ENCODE measurements at places on chromosomes 3 and 15.
A peak's percentile ranks its signal among the peaks of the same experiment; 100 is the strongest.

DNA sequence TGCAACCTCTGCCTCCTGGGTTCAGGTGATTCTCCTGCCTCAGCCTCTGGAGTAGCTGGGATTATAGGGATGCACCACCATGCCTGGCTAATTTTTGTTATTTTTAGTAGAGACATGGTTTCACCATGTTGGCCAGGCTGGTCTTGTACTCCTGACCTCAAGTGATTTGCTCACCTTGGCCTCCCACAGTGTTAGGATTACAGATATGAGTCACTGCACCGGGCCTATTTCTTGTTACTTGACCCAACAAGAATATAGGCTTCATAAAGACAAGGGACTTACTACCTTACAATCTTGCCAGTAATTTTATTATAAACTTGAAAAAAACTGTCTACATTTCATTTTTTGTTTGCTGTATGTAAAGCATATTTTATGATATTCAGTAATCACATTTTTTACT lies 21.4 kb upstream of the ZBTB47 start:
- no peak for DNase-seq

DNA sequence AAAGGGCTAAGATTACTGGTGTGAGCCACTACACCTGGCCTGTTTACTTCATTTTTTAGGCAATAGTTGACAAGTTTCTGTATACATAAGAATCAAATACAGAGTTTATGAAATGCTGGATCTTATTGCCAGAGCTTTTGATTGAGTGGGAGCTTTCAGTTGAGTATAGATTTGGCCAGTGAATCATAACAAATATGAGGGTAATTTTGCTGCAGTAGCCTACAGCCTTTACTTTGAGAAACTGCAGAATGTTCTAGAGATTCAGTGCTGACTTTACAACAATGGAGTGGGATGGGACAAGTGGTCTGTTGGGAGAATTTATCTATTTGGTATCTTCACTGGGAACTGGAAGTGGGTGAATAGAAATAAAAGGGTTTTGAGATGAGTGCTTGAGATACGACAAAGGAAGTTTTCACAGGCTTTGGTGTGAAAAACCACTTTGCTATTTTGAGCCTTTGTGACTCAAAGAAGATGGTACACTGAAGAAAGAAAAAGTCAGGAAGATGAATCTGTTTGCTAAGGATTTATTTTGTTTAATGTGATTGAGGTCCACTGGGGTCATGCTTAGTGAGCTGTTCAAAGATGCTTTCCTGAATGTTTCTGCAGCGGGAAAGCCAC lies 227.8 kb downstream of the UBE2E2 start:
- no peak for DNase-seq

DNA sequence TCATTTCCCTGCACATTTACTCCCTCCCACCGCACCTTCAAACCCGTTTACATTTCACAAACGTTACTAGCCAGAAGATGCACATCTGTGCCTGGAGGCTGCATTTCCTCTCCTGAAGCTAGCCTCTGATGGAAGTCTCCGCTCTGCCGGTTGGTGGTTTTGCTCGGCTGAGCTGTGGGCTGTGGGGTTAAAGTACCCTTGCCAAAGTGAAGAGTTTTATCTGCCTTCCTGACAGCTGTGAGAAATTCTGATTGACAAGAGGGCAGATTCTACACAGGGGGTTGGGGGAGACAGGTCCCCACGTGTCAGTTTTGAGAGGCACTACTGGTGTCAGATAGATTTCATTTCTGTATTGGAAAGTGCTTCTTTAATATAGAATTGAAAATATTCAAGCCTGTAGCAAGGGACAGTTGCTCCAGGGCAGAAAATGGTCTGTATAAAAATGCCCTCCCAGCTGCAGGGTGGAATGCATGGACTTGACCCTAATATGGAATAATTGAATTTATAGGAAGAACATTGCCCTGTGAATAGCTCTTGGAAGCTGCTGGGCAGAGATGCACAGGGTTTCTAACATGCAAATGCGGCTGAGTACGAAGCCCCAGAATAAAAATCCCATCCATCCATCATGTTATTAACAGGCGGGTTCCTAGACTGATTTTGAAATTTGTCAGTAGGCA lies 201.1 kb upstream of the RGMA start:
- DNase-seq = no peak

GRCh38 chr3:64584179-64584578 lies 103.6 kb downstream of the ADAMTS9 start:
- no peak for DNase-seq

DNA sequence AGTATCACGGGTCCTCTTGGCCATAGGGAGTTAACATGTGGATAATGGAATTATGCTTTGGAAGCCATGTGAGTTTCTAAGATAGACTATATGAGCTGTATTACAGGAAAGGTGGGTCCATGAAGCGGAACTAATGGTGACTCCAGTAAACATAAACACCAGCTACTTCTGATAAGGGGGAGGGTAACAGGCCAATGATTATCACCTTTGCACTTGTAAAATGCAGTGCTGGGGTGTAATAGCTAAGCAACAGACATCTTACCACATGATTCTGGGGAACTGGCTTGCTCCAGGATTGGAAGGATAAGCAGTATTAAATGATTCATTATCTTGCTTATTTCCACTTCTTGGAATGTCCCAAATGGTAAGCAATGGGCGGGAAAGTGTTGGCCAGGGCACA lies 61.4 kb upstream of the CD47 start:
- no peak for DNase-seq

DNA sequence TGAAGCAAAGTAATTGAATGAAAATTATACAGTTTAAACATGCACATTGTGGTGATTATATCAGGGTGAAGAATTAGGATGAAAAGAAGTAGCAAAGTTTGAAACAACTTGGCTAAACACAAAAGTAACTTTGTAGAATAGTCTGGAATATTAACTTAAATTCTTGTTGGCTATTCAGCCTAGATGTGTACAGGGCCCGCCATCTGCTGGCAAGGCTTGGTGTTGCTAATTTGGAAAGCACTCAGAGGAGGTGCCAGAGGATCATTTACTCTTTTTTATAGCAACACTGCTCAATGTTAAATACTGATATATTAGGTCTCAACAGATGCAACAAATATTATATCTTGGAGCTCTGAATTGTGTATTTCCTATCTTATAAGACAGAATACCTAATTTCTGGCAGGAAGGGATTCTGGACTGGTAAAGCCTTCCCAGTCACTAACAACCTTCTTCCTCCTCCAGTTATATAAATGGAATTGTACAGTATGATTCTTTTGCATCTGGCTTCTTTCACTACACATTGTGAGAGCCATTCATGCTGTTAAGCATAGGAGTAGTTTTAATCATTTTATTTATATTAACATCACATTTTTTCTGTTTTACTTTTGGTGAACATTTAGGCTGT lies 36.1 kb downstream of the TTC23 start:
- DNase-seq = peak; percentile 45

- no peak for DNase-seq
Measured at GRCh38 chr3:168807448-168807847, 711.7 kb upstream of the GOLIM4 start.

DNA sequence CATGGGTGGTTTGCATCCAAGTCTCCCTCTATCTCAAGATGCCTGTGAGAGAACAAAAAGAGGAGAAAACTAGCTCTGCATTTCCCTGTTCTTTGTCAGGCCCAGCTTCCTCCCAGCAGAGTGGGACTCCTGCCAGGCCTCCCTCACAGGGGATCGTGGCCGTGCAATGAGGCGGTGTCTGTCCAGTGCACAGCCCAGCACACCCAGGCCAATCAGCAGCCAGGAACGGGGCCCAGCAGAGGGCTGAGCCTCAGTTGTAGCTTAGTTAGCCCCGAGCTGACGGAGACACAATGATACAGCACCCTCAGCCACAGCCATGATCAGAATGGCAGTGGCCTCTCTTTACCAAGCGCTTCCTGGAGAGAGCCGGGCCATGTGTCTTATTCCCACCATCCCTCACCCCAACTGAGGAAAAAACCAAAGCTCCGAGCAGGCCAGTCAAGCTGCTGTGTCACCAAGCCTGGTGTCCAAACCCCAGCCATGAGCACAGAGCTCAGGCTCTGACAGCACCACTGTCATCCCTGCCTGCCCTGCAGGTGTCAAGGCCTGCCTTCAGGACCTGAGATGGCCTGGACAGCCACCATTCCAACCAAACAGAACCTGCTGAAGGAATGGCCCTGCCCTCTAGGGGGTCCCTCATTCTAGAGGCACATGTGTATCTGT lies 71.1 kb downstream of the DNAJB8 start:
- DNase-seq = no peak

DNA sequence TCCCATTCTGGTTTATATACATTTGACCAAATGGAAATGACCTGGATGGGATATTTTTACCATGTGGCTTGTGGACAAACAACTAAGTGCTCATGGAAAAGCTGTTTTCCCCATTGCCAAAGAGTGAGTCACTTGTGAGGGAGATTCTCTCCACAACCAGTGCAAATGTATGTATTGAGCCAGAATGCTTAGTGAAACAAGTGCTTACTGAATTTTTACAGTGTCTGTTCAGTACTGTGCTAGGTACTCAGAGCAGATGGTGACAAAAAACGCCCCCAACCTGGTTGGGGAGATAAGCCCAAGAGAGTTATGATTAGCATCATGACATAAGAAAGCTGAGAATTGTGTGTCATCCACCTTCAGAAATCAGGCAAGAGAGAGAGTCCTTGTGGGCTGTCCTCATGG lies 2.3 kb downstream of the CHP1 start:
- DNase-seq = no peak

Measured in urinary bladder (tissue), 4 donors.